Activated T-cell treated with anti-CD3 and anti-CD28 coated beads, Interleukin-2, amount 50 U/mL, for 1 hour (primary cell): ENCODE measurements at places on chromosomes 1 and 21.

DNA sequence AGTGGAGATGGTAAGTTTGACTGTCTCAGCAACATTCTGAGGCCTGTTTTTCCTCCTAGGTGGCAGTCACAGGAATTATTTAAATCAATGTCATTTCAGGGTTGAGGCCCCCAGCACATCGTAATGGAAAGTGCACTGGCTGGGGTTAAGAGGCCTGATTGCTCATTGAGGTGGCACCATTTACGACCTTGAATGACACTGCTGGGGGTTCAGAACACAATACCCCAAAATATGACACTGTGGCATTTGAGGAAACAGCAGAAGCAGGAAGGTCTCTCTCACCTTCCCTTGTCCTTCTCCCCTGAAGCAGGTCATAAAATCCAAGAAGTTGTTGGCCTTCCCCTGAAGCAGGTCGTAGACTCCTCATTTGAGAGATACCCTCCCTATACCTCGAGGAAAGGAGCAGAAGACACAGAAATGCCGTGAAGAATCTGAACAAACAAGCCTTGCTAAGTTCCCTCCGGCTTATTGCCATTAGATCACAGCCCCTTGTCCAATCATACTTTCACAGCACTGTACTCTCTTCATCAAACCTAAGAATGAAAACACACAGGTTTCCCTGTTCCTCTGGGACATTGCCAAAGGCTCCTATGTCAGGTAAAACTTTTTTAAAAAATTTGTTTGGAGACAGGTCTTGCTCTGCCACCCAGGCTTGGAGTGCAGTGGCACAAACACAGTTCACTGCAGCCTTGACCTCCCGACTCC lies 71.3 kb downstream of the S1PR1 start:
- no peak for DNase-seq

- DNase-seq = no peak
These were observed 383.5 kb downstream of the KCNH1 start for GRCh38 chr1:210750468-210750867.

- no peak for DNase-seq
These were observed 17.1 kb upstream of the APOBEC4 start for GRCh38 chr1:183670169-183670568.

DNA sequence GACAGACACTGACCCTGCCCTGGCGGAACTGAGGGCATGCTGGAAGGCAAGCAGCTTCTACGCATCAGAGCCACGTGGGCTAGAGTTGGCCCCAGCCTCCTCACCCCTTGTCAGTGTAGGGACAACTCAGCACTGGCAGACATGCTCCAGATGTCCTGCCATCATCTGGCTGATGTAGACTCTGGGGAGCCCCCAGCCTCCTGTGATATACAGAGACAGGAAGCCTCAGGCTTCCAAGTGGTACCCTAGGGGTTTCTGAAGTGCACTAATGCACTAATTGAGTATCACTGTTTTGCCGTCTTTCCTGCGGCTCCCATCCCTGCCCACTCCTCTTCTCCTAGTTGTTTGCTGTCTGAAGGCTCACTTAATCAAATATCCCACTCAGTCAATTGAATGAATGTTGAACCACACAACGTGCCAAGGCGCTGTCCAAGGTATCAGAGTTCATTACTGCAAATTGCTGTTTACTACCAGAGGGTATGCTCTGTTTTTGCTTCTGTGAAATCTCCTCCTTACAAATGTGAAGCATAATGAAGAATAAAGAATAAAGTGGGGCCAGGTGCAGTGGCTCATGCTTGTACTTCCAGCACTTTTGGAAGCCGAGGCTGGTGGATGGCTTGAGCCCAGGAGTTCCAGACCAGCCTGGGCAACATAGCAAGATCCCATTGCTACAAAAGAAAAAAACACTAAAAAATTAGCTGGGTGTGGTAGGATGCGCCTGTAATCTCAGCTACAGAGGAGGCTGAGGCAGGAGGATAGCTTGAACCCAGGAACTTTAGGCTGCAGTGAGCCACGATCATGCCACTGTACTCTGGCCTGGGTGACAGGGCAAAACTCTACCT lies 76.4 kb upstream of the ZBTB18 start:
- DNase-seq = no peak

GRCh38 chr1:213571843-213572242 lies 415.9 kb upstream of the PROX1 start:
- DNase-seq = no peak

GRCh38 chr1:2970311-2971071 lies 50.8 kb upstream of the ACTRT2 start:
- DNase-seq = no peak

DNA sequence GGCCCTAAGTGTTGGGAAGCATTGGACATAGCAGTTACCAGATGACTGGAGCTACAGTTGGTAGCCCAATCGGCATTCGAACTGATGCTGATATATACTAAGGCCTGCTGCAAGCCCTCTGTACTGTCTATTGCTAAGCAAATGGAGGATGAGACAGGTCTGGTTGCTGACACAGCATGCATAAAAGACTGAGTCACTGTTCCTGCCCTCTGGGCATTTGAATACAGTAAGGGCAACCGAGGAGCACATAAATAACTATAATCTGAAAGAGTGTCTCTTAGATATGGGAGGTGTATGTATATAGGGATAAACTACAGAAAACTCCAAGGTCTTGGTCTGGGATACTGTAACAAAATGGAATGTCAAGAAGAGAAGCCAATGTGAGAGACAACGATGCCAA lies 16.8 kb upstream of the MARK1 start:
- no peak for DNase-seq

- DNase-seq = no peak
These were observed 61.2 kb upstream of the ETV3 start for GRCh38 chr1:157199421-157199755.
